ENCODE measurements at places on chromosomes 6 and 20. TPM values are rescaled to one million over a fixed set of nuclear protein-coding genes. Genes with fewer than 3 reads are reported as not detected.

- no peak for DNase-seq
Observed at GRCh38 chr6:106113256-106113959, 27.3 kb downstream of the PRDM1 start.

DNA sequence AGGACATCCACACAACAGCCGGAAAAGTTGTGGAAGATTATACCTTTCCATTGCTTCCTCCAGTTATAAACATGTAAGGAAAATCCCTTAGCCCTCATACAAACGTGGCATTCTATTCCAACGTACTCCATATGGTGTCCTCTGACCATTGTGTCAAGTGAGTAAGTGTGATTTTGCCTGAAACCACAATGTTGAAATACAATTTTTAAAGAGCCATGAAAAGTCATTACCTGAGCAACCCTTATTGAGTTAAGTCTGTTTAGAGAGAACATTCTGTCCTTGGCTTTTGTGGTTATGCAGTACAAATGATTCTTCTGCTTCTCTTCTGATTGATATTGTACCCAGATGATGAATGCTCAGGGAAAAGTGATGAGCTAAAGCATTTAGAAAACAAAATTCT is 530.1 kb downstream of the HAO1 start:
- no peak for DNase-seq

DNA sequence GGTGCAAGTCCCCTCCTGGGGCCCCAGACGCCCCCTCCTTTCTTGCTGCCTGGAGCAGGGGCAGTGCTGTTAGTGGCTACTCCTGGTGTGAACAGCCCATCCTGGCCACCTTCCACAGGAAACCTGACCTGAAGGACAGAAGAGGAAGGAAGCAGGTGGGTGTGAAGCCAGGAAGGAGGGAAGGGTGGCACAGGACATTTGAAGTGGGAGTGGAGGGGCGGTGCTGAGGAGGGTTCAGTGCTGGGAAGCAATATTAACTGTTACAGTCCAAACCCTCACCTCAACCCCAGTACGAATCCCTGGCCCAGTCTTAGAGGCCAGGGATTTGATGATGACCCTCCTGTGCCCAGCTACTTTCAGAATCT is 766 bp downstream of the PRICKLE4 start:
- DNase-seq: no peak

DNA sequence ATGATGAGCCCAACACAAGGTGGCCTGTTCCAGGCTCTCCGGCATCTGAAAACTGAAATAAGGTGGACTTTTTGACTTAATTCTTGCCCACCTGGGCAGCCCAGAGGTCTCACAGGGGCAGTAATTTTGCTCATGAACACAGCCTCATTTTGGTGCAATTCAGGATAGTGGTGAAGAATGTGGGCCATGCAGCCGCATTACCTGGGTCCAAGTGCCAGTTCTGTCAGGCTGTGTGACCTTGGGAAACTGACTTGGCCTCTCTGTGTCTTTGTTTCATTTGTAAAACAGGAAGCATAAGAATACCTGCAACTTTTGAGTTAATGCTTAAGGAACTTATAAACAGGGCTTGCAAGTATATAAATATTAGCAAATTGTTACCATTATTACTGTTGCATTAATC is 5.6 kb downstream of the PREX1 start:
- no peak for DNase-seq

SAMHD1 gene
- 32.7 TPM for polyA plus RNA-seq

GNMT gene
- 0.45 TPM for polyA plus RNA-seq

Data from left renal pelvis (tissue), 4 donors.